ENCODE measurements at places on chromosomes 2 and 18.

DNA sequence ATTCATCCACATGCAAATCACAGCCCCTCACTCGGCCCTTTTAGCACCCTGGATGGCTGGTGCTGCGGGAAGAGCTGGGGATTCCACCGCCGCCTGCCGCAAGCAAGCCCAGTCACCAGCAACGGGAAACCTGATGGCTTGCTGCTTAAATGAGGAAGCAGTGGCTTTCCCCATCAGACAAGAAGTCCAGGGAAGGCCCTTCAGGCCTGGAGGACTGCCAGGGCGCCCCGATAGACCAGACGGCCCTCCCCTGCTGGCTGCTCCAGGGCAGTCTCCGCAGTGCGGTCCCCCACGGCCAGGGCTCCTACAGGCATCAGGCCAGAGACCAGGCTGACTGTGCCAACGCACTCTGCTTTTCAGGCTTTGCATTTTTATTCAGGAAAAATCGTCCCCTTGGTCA, 439.1 kb downstream of the EIPR1 start:
- no peak for DNase-seq

- DNase-seq = no peak
Observed at GRCh38 chr2:120348737-120349439, 3.0 kb downstream of the INHBB start.

- no peak for DNase-seq
Observed at GRCh38 chr2:183081911-183082310, 3.4 kb downstream of the DUSP19 start.

DNA sequence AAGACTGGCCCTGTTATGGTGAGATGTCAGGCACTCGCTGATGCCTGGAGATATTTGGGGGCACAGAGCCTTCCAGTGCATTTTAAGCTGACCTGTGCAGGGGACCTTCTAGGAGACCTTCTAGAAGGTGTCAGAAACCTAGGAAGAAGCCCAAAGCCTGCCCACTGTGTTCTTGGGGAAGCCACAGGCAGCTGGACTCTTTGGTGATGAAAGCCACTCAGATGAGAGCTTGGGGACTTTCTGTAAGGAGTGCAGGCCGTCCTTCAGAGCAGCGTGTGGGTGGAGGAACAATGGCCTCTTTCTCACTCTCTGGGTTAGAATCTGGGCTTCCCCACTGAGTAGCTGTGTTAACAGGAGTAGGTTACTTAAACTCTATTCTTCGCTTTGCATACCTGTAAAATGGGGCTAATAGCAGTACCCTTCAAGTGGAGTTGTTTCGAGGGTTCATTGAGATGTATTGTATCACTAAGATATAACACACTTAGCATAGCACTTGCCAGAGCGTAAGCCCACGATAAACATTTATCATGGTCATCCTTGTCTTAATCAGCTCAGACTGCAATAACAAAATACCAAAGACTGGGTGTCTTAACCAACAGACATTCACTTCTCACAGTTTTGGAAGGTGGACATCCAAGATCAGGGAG, 322.3 kb upstream of the EPAS1 start:
- no peak for DNase-seq

GRCh38 chr2:181656450-181657291, at the start of gene CERKL:
Gene CERKL (minus strand): TSS chr2:181657105. CDS start chr2:181657006, 99 bp downstream.
- no peak for DNase-seq

DNA sequence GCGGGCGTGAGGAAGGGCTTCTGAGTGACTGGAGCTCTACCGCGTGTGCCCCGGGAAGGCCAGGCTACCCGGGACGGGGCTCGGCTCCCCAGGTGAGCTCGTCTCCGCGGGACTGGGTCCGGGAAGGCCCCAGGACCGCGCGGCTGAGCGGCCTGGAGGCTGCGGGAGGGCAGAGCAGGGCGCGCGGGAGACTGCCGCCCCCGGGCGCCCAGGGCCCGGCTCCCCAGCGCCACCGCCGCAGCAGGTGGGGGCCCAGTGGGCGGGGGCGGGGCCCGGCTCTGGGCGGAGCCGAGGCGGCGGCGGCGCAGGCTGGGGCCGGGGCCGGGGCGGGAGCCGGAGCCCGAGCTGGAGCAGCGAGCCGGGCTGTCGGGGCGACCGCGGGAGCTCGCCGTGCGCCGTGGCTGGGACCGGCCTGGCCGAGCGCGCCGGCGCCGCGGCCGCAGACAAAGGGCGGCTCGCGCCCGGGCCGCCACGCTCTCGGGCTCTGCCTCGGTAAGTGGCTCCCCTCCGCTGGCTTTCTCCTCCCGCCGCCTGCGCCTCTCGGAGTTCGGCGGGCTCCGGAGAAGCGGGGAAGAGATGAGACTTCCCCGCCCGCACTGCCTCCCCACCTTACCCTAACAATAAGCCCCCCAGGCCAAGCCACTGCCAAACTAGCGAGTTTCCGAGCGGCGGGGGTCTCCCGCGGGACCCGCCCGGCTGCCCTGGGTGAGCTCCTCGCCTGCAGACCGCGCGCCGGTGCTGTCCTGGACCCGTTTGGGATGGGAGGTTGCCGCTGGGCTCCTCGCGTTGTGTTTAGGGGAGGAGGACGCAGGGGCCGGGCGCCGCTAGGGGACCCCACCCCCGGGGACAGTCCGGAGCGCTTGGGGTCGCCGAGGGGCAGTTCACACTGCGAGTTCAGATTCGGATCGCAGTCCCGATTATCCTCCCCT, at the start of gene MAPK4:
Gene MAPK4 (plus strand): TSS at position 336 of the 929 bp plus-strand sequence. CDS start 103,872 bp downstream, outside the sequence.
- DNase-seq = peak; percentile 70

GRCh38 chr2:188441288-188441947, 149.7 kb downstream of the GULP1 start:
- no peak for DNase-seq

- no peak for DNase-seq
Observed at GRCh38 chr2:234454433-234454832, 42.4 kb downstream of the ARL4C start.

- DNase-seq = no peak
Observed at GRCh38 chr2:237297421-237298150, 116.4 kb downstream of the COL6A3 start.

DNA sequence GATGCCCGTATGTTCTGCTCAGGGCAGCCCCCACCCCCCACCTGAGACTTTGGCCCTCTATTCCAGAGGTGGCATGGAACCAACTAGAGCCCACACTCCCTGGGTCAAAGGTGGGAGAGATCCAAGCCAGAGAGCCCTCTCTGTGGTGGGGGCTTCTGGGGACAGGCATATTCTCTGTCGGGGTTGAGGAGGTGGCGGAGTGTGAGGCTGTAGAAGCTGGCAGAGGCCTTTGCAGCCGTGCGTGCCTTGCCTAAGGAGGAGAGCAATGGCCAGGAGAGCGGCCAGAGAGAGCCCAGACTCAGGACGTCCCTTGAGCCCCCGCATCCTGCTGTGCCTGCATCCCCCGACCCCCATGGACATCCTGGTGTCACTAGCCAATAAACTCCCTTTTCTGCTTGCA, 79.2 kb upstream of the HPCAL1 start:
- no peak for DNase-seq

- DNase-seq = peak; percentile 37
Observed at GRCh38 chr2:11582862-11583752, 49.3 kb downstream of the GREB1 start.

DNA sequence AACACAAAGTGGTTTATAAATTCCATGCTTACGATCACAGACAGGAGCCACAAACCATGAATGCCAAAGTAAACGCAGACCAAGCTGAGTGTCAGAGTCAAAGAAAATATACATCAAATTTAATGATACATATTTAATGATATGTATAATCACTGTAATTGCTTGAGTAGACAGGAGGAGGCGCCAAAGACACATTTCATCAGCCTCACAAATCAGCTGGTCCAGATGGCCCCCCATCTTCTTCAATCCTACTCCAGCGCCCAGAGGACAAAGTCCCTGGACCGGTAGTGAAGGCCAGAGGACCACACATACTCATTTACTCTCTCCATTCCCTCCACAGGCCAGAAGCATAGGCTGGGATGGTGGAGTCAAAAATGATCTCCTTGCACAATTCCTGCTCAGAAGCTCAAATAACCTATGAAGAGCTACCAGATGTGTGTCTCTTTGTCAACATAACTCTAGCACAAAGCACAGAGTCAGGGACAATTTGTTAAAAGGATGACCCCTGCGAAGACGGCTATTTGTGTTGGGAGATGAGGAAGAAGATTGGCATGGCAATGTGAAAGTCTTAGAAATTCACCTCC, 149.3 kb upstream of the PGAP1 start:
- DNase-seq = no peak

DNA sequence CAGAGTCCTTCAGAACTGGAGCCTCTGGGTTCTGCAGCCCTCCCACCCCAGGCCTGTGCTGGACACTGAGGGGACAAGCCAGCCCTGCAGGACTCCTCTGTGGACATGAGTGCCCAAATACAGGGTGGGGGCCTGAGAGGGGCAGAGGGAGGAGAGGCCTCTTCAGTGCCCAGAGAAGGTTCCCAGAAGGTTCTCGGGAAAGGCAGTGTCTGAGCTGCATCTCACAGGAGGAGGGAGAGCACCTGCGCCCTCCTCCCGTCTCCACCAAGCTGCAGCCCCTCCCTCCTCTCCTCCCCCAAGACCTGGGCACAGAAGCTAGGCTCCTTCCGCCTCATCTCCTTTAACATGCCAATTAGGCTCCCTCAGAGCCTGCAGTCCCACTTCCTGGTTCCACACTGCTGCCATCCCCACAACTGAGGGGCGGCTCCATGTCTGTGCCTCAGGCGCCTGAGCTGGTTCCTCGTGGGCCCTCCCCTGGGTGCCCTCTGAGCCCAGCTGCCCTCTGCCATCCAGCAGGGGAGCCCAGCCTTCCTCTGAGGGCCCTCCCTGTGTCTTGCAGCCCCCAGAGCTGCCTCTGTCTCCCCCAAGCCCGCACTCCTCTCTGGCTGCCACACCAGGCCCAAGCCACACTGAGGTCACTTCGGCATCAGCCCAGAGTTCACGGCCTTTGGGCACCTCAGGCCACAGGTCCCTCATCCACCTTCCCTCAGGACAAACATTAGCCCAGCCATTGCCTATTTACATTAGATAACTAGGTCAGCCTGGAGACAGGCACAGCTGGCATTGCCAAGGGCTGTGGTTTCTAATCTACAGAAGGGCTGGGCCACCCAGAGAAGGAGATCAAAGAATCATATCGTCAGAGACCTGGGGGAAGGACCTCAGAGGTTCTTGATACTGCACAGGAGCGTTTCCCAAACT, 28.9 kb downstream of the KCNK3 start:
- no peak for DNase-seq

GRCh38 chr2:63628403-63628942, 39.7 kb downstream of the MDH1 start:
- no peak for DNase-seq

DNA sequence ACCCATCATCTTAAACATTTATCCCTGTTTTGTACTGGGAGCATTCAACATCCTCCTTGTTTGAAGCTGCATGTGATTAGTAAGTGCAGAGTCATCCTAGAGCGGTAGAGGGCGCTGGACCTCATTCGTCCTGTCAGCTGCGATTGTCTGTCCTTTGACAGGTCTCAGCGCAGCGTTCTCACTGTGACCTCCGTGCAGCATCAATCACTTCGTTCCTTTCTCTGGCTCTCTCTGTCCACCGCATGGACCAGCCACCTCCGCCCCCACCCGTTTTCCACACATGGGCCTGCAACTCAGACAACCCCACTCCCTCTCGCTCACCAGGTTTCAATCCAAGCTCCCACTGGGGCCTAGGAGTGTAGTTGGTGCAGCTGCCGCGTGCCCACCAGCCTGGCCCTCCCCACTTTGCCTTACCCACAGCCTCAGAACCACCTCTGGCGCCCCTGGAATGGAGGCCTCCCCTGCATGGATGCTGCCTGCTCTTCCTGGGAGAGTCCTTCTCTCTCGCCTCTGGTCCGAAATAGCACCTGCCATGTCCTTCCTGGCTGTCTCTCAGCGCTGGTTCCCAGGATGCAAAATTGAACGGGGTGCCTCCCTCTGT, 90.5 kb downstream of the NDUFA10 start:
- DNase-seq = peak; percentile 33

DNA sequence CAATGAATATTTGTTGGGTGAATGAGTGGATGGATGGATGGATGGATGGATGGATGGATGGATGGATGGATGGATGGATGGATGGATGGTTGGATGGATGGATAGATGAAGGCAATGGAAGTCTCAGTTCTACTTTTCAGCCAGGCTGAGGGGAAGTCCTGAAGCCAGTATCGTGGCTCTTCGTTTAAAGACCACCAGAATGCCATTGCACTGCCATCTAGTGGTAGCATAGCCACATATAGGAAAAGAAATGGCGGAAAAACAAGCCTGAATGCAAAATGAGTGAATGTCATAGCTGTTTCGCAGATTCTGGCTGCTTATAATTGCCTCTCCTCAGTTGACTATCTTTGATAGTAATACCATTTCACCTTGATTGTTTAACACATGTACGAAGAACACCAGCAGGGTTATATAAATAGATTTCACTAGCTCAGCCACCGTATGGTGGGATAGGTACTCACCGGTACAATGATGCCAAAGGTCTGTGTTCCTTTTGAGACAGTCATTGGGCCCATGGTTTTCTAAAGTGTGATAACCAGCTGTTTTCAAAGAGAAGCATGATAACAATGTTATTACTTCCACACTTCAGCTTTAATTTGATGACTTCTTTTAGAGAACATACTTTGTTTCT, 62.3 kb upstream of the GREB1L start:
- peak; percentile 52 for DNase-seq

GRCh38 chr2:112701052-112701451, 19.8 kb upstream of the NT5DC4 start:
- no peak for DNase-seq

DNA sequence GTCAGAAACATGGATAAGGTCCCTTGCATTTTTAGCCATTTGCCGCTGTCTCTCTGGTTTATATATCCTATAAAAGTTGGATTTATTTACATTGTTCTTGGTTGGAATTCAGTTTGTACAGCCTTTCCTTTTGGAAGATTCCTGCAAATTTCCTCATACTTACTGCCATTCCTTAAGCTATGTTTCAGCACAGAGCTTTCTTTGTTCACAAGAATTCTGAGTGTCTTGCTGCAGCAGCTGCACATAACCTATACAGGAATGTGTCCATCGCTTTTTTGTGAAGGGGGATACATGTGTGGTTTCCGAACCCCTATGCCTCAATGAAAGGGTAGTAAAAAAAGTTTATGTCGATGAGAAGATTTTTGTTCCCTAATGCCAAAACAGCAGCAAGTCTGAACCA, 48.3 kb upstream of the CCDC68 start:
- no peak for DNase-seq

DNA sequence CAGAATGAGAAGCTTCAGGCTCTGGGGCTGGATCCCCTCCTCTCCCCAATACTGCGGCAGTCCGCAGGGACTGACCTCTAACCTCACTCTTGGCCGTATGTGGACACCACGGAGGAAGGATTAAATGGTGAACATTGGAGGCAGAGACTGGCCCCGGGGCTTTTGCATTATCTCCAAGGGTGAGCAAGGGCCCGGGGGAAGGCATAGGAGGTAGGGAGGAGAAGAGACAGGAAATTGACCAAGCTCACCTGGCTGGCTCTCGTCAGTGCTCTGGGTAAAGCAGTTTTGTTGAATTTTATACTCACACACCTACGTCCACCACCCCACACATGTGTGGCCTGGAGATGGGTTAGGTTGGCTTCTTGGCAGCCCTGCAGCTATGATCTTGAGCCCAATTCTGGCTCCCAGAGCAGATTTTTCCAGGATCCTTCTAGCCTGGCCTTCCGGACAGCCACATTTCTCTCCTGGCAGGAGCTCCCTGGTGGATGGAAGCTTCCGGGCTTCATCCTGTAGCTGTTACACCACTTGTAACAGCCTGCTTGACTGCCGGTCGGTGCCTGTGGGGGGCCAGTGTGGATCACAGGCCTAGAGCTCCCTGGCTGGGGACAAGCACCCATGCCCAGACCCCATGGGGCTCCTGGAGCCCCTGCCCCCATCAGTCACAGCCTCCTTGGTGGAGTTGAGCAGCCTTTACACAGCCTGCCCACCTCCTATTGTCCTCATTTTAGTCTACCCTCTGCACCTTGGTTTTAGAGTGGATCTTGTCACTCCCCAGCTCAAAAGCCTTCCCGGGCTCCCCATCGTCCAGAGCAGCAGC, 7.6 kb downstream of the ITM2C start:
- no peak for DNase-seq

- DNase-seq = no peak
Observed at GRCh38 chr18:79625195-79625923, 54.2 kb upstream of the CTDP1 start.
